Cardiac fibroblast (primary cell): ENCODE measurements at places on chromosomes 12 and 14.

DNA sequence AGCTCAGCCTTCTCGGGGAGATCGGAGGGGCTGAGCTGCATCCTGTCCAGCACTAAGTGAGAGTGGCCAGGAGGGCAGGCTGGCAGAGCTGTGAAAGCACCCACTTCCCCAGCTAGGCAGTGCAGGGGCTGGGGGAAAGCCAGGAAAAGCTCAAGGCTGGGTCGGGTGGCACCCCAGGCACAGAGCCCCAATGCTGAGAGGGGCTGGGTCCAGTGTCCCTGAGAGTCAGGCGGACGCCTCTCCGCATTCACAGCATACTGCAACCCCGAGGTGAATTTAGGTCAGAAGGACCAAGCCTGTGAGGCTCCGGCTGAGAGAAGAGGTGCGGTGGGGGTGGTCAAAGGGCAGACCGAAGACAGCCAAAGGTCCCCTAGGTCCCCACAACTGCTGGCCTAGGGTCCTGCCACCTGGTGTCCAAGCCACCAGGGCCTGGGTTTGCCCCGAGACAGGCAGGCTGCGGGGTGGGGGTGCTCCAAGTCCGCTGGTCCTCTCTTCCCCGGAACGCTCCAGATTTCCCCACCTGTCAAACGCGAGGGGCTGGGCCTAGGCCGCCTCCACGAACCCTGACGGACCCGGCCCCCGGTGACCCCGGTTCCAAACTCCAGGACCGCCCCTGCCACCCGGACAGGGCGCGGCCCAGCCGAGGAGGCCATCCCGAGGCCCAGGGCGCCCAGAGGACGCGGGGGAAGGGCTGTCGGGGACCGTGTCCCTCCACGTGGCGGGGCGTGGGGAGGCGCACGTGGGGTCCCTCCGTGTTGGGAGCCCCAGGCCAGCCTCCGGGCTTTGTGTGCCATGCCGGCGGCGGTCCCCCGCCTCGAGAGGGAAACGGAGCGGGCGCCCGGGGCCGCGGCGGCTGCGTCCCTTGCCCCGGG lies 527 bp downstream of the CAMKK2 start:
- DNase-seq: peak; percentile 12

DNA sequence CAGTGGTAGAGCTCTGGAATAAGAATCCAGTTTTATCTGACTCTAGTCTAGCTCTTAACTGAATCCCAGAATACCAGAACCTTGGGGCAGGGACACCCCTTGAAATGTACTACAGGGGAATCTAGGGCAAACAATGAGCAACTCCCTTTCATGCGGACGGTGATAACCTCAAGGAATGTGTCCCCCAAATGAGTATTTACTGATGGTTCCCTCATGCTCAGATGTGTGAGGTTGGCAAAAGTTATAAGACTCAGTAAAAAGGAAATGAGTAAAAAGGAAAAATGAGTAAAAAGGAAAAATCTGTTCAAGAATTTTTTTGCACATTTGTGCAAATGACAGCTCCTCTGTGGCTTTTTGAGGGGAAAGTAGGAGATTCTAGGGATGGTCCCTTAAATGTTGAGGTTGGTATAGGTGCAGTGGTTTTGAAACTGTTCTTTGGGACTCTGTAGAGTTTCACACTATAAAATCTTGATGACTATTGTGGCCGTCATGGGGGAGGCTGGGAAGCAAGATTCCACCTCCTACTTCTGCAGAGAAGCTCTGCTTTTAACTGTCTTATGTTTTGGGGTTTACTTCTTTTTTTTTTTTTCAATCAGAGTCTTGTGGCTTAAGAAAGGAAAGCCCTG lies 58.6 kb downstream of the NRXN3 start:
- DNase-seq: no peak

DNA sequence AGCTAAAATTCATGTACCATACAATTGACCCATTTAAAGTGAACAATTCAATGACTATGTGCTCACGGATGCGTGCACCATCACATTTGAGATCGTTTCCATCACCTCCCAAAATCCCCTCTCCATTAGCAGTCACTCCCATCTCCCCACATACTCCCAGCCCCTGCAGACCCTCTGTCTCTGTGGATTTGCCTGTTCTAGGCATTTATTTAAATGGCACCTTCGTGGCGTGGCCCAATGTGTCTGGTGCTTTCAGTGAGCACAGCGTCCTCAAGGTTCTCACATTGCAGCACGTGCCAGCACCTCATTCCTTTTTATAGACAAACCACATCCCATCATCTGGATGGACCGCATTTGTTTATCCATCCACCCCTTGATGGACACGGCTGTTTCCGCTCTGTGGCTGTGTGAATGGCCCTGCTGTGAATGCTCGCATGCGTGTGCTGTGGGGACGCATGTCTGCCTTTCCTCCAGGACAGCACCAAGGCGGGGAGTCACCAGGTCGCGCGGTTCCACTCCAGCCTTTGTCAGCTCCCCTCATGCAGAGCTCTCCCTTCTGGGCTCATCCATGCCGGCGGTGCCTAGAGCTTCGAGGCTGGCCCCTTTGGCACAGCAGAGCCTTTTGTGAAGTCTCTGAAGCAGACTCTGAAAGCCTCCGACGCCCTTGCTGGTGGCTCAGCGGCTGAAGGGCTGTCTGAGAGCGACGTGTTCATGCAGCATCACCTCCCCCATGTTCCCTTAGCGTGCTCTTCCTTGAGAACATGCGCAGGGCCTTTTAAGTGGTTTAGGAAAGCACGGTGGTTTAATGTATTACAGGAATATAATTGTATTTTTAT lies 184.4 kb downstream of the KIF26A start:
- no peak for DNase-seq

GRCh38 chr12:59980476-59980875 lies 384.6 kb downstream of the SLC16A7 start:
- peak; percentile 22 for DNase-seq

DNA sequence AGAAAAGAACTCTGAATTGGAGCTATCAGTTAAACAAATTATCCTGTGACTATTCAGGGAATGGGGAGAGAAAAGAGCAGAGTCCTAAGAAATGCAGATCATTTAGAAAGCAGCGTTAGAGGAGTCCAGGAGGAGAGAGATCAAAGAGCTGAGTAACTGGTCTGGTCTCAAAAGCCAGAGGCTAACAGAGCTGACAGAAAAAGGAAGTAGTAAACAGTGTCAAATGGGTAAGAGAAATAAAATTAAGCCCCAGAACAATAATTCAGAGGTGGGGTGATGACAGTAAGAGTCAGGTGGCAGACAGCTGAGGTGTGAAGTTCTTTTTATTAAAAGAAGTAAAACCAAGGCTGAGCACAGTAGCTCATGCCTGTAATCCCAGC lies 19.3 kb downstream of the GXYLT1 start:
- no peak for DNase-seq

DNA sequence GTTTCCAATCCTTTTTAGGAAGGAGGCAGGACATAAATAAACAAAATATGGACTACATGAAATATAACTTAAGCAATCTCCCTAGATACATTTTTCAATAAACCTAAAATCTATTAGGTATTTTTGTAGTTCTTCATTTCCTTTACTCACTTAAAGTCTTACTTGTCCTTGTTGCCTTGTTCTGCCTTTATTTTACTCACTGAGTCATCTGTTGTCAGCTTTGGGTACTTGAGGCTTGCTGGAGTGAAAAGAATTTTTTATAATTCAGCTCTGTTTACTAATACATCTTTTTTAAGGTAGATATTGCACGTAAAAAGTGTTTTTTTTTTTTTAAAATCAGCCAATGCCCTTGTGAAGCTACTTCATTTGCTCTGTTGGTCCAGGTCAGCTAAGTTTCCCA lies 216.2 kb downstream of the PELI2 start:
- peak; percentile 50 for DNase-seq

GRCh38 chr12:91853350-91854127 lies 292.1 kb downstream of the BTG1 start:
- DNase-seq: no peak

- DNase-seq: no peak
Observed at GRCh38 chr14:65294816-65295215, 117.7 kb upstream of the FUT8 start.

- peak; percentile 70 for DNase-seq
Observed at GRCh38 chr12:19894050-19894449, 454.8 kb downstream of the AEBP2 start.

DNA sequence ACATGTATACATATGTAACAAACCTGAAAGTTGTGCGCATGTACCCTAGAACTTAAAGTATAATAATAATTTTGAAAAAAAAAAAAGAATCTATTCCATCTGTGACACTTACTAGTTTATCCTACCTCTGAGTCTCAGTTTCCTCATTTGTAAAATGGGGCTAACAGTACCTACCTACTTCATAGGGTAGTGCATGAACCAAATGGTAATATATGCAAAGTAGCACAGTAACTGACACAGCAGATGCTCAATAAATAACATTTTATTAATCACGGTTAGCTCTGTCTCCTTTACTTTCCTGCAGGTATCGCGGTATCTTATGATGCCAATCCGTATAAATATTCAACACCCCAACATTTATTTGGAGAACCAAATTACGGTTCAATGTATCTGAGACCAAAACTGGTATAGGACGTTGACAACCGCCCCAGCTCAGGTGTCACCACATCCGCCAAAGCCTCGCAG lies 703 bp downstream of the TMED10 start:
- no peak for DNase-seq

DNA sequence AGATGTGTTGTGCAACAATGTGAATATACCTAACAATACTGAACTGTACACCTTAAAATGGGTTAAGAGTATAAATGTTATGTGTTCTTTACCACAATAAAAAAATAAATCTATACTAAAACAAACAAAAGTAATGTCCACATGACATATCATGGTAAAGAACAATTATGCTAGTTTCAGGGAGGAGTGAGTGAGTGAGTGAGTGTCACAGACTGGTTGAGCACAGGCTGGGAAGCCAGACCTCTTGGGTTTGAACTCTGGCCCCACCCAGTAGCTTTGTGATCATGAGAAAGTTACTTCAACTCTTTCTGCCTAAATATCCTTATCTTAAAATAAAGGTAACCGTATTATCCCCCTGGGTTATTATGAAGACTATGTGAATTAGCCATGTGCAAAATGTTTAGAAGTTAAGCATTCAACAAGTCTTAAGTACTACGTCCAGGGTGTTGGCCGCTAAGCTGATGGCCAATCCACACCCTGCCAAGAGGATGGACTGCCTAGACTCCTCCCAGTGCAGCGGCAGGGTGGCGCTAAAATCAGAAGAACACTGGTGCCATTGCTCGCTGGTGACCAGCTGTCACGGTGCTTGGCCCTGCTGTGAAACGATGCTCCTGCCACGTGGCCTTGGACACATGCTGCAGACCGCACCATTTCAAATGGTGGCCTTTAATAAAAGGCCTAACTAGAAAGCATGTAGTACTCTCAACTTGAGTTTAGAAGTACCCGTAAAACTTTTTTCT lies 7.3 kb downstream of the SLC2A13 start:
- DNase-seq: no peak
